ENCODE measurements at places on chromosomes 11 and 22. TPM values are rescaled to one million over a fixed set of nuclear protein-coding genes. Genes with fewer than 3 reads are reported as not detected.

FREY1 gene
- 0.25 TPM for total RNA-seq

POU2AF2 gene
- not detected for total RNA-seq

PANX2 gene
- total RNA-seq, result 3.2 TPM

FGF3 gene
- not detected for total RNA-seq

MOGAT2 gene
- 0.25 TPM for total RNA-seq

SPTBN2 gene
- total RNA-seq, result 155 TPM

C11orf42 gene
- total RNA-seq, result not detected

SBF1 gene
- total RNA-seq, result 73.8 TPM

SCGB2A2 gene
- not detected for total RNA-seq

UPB1 gene
- 0.25 TPM for total RNA-seq

ROBO4 gene
- total RNA-seq, result 3.9 TPM

ANGPTL5 gene
- total RNA-seq, result 0.25 TPM

PATE4 gene
- total RNA-seq, result not detected
